ENCODE measurements at places on chromosomes 12 and 14.

DNA sequence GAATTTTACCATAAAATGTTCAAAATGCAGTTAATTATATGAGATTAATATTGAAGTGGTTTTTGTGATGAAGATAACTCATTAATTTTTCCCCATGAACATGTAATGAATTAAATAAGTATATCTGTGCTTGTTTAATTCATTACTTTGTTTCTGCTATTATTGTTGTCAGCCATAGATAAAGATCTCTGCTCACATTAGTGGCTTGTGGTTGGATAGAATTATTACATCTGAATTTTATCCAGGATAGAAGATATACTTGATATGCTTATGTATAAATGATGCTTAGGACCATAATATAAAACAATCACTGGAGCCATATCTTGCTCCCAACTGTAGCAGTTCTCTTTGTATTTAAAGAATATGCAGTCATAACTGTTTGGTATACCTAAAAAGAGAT lies 18.5 kb downstream of the TSPAN19 start:
- no peak for DNase-seq

GRCh38 chr14:76015668-76016067 lies 30.1 kb downstream of the IFT43 start:
- no peak for DNase-seq

GRCh38 chr14:89466484-89466883 lies 49.5 kb upstream of the FOXN3 start:
- no peak for DNase-seq

DNA sequence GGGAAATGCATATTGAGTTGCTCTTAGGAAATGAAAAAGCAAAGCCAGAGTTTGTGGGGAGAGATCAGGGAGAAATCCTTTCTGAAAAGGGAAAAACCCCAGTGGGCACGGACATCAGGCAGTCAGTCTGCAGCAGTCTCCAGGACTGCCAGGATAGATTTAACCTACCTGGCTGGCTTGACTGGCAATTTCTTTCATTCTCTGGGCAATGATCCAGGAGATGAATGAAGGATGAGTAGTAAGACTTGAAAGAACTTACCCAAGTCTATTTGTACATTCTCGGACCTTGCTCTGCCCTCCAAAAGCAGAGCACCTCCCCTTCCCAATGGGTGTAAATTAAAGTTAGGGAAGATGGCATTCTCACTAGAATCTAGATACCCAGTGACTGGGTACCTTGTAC lies 42.9 kb downstream of the CMAS start:
- DNase-seq, result no peak

GRCh38 chr14:84792722-84793410 lies 737.1 kb upstream of the FLRT2 start:
- no peak for DNase-seq

DNA sequence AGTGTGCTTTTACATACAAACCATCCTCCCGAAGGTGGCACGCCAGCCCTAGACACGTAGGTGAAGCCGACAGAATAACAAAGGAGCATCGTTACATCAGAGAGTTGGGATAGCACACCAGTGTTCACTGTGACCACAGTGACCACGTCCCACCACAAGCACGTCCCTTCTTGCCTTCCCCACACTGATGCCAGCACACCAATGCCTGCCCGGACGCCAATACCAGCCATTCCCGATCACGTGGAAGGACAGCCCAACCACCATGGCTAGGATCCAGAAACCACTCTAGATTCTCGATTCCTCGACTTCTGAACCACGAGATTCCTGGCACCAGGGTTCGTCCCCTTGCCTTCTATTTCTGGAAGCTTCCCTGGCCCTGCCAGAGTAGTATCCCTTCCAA lies 48.0 kb upstream of the GPR68 start:
- DNase-seq, result no peak

Measured in GM03348 (cell line).